ENCODE measurements at places on chromosomes 7 and 10. TPM values are rescaled to one million over a fixed set of nuclear protein-coding genes. Genes with fewer than 3 reads are reported as not detected.

DNA sequence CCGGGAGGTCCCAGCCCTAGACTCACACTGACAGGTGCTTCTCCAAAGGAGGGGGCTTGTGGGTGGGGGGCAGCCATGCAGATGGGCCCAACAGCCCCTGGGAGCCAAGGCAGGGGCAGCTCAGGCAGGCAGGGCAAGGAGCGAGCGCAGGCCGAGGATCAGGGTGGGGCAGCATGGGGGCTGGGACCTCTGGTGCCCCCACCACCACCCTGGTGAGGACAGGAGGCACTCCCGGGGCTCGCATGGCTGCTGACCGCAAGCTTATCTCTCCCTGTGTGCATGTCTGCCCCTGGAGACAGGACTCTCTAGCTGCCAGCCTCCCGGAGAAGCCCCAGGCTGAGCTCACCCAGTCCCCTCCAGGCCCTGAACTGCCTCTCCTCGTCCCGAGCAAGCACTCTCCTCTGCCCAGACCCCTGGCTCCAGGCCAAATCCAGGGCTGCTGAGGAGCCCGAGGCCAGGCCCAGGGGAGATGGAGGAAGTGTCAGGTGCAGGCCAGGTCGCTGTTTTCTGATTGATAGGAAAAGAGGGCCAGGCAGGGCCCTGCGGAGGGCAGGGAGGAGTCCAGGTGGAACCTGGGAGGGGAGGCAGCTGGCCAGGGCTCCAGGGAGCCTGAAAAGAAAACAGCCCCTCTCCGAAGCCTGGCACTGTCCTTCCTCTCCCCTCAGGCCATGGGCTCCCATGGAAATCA is 39.0 kb downstream of the PDGFA start:
- no peaks in the 10 kb centered on the region for H3K36me3 ChIP-seq
- no peak overlapping the region for H3K27ac ChIP-seq
- DNase-seq, result peak; percentile 25
- no peak overlapping the region for H3K4me3 ChIP-seq

GRCh38 chr7:105219771-105220160 is 169.0 kb downstream of the SRPK2 start:
- peaks cover 46% of the 10 kb centered on the region for H3K4me1 ChIP-seq
- no peaks in the 10 kb centered on the region for H3K27me3 ChIP-seq
- H3K36me3 ChIP-seq, result no peaks in the 10 kb centered on the region
- no peak overlapping the region for H3K4me3 ChIP-seq

DNA sequence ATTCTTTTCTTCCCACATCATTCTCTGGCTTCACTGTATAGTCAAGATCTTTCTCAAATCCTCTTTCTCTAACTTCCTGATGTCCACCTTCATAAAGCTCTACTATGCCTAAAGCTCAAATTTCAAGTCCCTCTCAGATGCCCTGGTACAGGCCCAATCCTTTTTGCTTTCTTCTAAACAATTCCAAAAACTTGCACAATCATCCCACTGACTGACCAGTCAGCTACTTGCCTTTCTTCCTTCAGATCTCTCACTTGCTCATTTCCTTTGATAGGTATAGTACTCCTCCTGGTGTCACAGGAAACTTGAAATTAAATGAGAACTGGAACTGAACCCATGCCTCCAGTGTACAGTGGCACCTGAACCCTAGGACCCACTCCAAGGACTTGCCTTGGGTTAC is 18.2 kb downstream of the SEC31B start:
- H3K27me3 ChIP-seq, result no peaks in the 10 kb centered on the region
- H3K4me1 ChIP-seq, result peaks cover 10% of the 10 kb centered on the region
- no peak overlapping the region for H3K27ac ChIP-seq
- no peak for DNase-seq
- H3K36me3 ChIP-seq, result peaks cover 25% of the 10 kb centered on the region
- no peak overlapping the region for H3K4me3 ChIP-seq

DNA sequence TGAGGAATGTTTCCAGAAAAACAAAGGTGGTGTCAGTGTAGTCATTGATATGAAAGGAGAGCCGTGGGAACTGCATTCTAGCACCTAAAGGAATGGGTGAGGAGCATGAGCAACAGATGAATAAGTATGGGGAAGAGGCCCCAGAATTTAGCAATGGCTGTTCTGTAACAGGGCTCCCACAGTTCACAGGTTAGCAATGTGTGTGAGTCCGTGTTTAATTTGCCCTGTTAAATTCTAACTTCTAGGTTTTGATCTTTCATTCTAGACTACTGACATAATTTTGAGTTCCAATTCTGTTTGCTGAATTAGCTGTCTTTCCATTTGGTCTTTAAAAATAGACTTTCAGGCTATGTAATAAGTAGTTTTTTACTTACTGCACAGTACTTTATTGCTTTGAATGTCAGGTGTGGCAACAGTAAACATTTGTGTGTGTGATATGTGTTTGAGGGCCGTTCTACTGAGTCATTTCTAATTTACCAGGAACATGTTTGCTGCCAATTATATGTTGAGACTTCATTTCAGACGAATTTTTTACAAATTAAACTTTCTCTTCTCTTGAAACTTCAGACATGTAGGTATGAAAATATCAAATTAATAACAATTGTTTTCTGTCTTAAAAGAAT is 8.8 kb downstream of the STK17A start:
- H3K27me3 ChIP-seq, result no peaks in the 10 kb centered on the region
- peak overlapping the region; percentile 93 for H3K27ac ChIP-seq
- H3K4me1 ChIP-seq, result peaks cover 67% of the 10 kb centered on the region
- DNase-seq, result no peak

Gene SEMA3E
- total RNA-seq, result not detected

DNA sequence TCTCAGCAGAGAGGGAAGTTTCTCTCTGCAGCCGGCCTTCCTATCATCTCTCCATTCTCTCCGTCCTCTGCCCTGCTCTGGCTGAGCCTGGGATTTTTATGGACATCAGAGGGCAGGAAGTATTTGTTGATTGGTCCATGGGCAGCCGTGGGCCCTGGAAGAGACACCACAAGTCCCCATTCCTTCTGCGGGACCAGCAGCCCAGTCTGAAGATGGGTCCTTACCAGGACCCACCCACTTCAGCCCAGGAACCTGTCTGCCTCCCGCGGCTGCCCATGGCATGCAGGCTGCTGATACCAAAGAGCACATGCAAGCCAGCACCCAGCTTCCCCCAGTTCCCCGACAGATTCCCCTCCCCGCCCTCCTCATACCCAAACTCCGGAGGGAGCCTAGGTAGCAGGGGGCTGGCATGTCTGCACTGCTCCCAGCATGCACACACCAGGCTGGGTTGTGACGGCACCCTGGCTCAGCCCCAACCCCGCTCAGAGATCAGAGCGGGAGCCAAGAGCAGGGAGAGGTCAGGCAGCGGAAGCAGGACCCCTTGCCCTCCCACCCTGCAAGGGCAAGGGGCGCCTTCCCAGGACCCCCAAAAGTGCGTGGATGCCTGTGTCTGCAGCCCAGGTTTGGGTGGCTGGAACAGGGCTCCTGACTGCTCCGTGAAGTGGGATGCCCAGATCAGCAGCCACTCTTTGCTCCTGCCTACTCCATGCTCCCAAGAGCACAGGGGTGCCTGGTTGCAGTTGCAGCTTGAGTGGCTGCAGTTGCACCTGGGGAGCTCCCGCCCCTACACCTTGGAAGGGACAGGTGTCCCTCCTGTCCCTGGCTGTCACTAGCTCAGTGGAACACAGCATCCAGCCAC is 538.6 kb upstream of the POT1 start:
- no peak overlapping the region for H3K4me3 ChIP-seq
- peaks cover 7% of the 10 kb centered on the region for H3K36me3 ChIP-seq
- H3K4me1 ChIP-seq, result no peaks in the 10 kb centered on the region
- H3K27me3 ChIP-seq, result no peaks in the 10 kb centered on the region
- H3K27ac ChIP-seq, result no peak overlapping the region

Gene STEAP1B
- 1.2 TPM for total RNA-seq

Gene FAM25A
- total RNA-seq, result not detected

Gene TSPAN12
- total RNA-seq, result not detected

DNA sequence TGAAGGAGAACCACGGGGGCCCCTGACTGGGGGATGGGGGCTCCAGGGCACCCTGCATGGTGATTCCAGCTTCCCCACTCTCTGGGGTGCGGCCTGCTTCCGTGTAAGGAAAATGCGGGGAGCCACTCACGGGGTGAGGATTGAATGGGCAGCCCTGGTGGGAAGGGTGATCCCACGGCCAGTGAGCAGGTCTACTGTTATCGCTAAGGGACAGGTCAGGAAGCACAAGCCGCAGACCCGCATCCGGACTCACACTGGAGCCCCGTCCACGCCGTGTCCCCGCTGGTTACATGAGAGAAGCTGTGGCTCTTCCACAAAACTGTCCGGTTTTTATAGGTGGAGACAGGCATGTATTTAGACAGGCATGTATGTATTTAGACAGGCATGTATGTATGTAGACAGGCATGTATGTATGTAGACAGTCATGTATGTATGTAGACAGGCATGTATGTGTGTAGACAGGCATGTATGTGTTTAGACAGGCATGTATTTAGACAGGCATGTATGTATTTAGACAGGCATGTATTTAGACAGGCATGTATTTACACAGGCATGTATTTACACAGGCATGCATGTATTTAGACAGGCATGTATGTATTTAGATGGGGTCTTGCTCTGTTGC is 5.7 kb downstream of the PSMG3 start:
- DNase-seq, result no peak
- no peak overlapping the region for H3K27ac ChIP-seq
- H3K36me3 ChIP-seq, result no peaks in the 10 kb centered on the region
- H3K27me3 ChIP-seq, result no peaks in the 10 kb centered on the region
- peaks cover 7% of the 10 kb centered on the region for H3K4me1 ChIP-seq

Gene ATRNL1
- not detected for total RNA-seq

DNA sequence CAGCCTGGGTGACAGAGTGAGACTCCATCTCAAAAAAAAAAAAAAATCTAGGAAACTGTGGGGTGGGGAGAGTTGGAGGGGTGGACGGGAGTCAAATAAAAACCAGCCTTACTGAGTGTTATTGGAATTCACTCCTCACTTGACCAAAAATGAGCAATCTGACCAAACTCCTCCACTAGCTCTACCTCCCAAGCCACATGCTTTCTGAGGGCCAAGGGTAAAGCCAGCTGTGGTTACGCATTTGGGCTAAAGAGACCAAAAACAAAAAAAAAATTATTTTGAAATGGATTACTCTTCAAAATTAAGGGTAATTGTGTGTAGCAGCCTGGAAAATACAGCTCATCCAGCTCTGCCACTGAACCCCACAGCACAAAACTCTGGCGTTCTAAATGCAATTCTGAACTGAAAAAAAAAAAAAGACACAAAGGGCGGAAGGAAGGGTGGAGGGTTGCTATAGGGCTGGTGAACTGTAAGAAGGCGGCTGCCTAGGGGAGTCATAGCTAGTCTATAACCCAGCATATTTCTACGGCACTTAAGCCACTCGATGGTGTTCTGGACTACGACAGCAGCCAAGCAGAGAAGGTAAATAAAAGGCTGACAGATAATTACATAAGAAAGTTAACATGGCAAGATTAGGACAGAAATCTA is 7.8 kb downstream of the ELMO1 start:
- H3K4me1 ChIP-seq, result peaks cover 44% of the 10 kb centered on the region
- DNase-seq, result no peak
- peak overlapping the region; percentile 76 for H3K4me3 ChIP-seq
- no peaks in the 10 kb centered on the region for H3K36me3 ChIP-seq

Gene C10orf105
- total RNA-seq, result not detected

Gene HOXA7
- total RNA-seq, result not detected

Gene ATOH7
- total RNA-seq, result not detected

GRCh38 chr10:34141032-34141680 is 673.9 kb downstream of the PARD3 start:
- no peaks in the 10 kb centered on the region for H3K36me3 ChIP-seq
- no peak overlapping the region for H3K4me3 ChIP-seq
- no peaks in the 10 kb centered on the region for H3K4me1 ChIP-seq
- peaks cover 14% of the 10 kb centered on the region for H3K27me3 ChIP-seq
- no peak overlapping the region for H3K27ac ChIP-seq
- no peak for DNase-seq

DNA sequence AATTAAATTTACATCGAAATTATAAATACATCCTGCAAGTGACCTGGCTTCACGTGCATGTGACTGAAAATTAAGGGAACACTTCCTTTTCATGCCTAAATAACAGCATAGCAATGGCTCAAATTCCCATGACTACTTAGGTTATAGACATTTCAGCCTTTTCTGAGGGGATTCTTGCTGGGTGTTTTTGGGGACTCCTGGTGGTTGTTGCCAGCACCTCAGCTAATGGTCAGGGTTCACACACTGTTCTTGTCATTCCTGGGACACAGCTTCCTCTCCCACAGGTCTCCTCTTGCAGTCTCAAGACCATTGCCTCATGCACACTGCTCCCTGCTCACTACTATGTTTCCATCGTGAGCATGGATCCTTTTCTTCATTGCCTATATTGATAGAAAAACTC is 148.9 kb upstream of the GLI3 start:
- H3K27ac ChIP-seq, result no peak overlapping the region
- H3K4me3 ChIP-seq, result no peak overlapping the region
- no peaks in the 10 kb centered on the region for H3K36me3 ChIP-seq
- DNase-seq, result no peak
- no peaks in the 10 kb centered on the region for H3K27me3 ChIP-seq
- no peaks in the 10 kb centered on the region for H3K4me1 ChIP-seq

- no peaks in the 10 kb centered on the region for H3K36me3 ChIP-seq
- H3K27ac ChIP-seq, result peak overlapping the region; percentile 98
- H3K27me3 ChIP-seq, result no peaks in the 10 kb centered on the region
These were observed 959 bp downstream of the PVRIG start for GRCh38 chr7:100220586-100221230.

DNA sequence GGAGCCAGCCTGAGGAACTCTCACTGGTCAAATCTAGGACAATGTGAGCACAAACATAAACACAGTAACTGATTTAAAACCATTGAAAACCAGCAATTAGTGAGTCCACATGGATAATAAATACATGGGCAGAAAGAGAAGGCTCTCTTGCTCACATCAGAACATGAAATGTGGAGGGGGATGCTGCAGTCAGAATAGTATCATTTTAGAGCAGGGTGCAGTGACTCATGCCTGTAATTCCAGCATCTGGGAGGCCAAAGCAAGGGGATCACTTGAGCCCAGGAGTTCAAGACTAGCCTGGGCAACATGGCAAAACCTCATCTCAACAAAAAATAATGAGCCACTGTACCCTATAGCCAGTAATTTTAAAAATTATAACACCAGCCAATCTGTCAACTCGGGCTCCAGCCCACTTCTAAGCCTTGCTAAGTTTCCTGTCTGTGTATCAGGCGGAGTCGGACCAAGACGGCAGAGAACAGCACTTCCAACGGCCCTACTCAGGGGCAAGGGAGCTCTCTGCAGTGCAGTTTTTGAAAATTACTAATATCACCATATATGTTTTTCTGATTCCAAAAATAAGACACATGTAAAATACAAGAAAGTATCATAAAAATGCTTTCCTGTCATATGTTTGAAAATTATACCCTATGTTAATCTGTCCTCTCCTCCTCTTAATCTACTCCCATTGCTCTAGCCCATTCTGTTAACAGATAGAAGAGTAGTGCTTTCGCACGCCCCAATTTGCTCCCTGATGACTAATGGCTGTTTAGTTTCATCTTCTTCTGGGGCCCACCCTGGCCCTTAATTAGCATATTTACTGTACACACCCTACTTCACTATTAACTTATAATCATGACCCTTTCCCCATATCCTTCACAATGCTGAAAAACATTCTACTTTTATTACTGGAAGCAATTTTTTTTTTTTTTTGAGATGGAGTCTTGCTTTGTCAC is 17.1 kb downstream of the URGCP start:
- H3K36me3 ChIP-seq, result no peaks in the 10 kb centered on the region
- no peaks in the 10 kb centered on the region for H3K27me3 ChIP-seq
- H3K4me1 ChIP-seq, result peaks cover 37% of the 10 kb centered on the region
- H3K27ac ChIP-seq, result no peak overlapping the region
- DNase-seq, result no peak
